ENCODE measurements at places on chromosomes 1 and 21.

DNA sequence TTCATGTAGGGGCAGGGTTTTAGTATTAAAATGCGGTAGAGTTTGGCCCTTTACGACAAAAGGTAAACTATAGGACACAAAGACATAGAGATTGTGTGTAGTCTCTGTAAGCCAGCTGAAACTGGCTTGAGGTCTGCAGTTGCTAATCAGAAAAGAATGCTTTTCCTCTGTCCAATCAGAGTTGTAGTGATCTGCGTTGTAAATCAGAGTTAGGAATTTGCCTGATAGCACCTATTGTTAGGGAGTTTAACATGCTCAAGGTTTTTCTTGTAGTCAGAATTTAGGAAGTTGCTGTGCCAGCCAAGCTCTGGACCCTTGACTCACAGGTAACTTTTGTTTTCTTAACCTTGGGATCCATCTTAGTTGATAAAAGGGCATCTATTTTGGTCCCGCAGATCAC, 61.2 kb upstream of the VTCN1 start:
- peak; percentile 91 for DNase-seq

DNA sequence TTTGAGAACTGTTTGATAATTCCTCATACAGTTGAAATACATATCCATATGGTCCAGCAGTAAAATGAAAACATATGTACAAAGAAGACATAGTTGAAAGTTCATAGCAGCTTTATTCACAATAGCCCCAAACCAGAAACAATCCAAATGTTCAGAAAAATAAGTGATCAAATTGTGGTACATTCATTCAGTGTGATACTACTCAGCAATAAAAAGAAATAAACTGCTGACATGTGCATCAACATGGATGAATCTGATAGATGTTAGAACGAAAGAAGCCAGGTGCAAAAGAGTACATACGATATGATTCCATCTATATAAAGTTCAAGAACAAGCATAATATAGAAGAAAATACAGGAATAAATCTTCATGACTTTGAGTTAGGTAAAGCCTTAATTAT, 77.2 kb downstream of the EVI5 start:
- DNase-seq: no peak

- no peak for DNase-seq
These were observed 61.1 kb downstream of the UCK2 start for GRCh38 chr1:165888552-165888920.

GRCh38 chr1:97433094-97433823, 487.6 kb downstream of the DPYD start:
- no peak for DNase-seq

GRCh38 chr21:29217818-29218291, 80.9 kb upstream of the BACH1 start:
- no peak for DNase-seq

DNA sequence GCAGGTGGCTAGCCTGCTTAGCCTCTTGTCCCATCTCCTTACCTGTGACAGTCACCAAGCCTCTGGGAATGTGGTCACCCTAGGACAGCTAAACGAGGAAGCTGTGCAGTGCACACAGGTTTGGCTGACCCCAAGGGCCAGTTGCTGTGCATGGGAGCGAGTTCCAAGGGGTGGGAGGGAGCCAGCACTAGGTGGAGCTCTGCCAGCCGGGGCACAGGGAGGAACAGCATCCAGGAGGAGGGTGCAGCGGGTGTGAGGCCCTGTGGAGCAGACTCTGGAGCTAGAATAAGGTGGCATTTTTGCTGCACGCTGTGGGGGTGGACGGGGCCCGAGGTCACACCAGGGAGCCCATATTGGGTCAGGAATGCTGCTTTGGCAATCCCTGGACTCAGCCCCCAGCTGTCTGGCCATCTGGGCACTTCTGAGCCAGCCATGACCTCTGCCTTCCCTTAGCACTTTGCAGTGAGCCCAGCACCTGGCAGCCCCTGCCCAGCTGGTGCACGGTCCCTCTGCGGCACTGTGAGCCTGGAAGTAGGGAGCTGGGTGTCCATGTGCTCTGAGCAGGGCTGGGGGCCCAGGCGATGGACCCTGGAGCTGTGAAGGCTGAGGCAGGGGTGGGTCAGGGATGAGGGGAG, 8.7 kb downstream of the PDXK start:
- no peak for DNase-seq

- DNase-seq: peak; percentile 60
These were observed 380.8 kb downstream of the HHIPL2 start for GRCh38 chr1:222167111-222167510.

- DNase-seq: no peak
These were observed 10.1 kb downstream of the YARS1 start for GRCh38 chr1:32806910-32807523.

DNA sequence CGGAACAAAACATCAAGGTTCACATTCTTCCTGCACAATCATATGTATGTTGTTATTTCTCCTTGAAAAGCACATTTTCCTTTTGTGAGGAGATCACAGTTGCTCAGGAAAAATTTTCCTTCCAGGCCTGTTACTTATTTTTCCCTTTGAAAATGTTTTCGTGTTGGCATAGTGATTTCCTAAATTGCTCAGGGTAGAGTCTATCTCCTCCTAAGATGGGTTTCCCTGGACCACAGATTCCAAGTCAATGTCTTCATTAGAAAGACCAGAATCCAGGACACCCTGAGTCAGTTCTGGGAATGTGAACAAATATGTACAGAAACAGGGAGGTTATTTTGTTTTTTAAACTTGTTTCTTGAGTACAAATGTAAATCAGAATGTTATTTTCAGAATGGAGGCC, 94.3 kb upstream of the C1orf105 start:
- DNase-seq: no peak

DNA sequence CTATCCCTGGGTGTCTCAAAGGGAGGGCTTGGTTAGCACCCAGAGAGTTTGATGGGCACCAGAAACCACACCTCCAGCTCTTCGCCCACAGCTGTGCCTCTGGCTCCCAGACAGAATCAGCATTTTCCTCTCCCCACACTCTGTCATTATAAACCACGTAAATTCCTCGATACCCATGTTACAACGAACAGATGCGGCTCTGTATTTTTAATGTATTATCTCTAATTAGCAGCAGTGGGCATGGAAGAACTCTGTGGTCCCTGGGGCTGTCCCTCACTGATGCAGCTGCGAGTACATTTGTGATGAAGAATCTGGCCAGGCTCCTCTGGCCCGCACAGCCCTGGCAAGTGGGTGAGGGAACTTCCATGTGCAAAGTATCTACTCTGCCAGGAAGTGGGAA, 10.8 kb downstream of the HMGB4 start:
- DNase-seq: no peak

- no peak for DNase-seq
These were observed 3.7 kb upstream of the NEK7 start for GRCh38 chr1:198153103-198153502.

DNA sequence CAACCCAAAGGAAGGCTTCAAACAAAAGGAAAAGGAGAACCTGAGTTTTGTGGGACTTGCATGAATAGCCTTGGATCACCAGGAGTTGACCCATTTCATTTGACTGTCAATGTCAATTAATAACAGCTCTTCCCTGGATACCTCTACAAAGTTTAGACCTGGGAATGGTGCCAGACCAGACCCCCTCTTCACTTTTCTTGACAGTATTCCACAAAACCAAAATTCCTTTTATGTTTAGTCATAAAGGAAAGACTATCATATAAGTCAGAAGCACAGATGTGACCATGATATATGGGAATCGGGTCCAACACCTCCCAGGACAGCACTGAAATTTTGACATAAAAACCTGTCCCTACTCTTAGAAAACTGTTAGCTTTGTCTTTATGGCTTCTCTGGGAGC, 191.8 kb downstream of the LYPLAL1 start:
- no peak for DNase-seq

DNA sequence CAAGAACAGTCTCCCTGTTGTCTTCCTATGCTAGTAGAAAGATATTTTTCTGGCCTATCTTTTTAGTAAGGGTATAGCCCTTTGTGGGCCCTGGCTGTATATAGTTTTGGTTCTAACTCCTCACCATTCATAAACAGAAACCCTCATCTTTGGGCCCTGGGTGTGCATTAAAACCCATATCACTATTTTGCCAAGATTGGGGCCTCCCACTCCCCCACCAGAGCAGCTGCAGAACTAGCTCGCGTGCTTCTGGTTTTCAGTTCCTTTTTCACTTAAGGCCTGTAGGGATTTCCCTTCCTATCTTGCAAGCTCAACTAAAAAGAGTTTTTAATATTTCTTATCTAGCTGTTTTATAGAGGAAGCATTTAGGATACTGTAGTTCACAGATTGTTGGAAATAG, 106.4 kb downstream of the RGL1 start:
- DNase-seq: no peak

DNA sequence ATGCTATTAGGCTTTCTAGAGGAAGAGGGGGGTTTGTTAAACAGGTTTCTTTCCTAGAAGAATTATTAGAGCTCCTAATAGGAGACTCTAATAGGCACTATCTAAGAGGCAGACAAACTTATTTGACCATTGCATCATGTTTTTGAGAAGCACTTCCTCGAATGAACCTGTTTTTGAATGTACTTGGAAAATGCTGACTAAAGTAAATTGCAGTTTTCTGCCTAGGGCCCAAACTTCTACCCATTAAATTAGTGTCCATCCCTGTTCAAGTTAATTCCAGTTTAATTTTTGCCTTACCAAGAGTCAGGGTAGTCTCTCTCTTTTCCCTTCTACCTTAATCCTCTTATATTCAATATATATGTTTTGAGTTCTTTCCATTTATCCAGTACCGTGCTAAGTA, 1029.6 kb downstream of the TTLL7 start:
- no peak for DNase-seq

GRCh38 chr1:78437396-78437795, 53.4 kb upstream of the PTGFR start:
- peak; percentile 57 for DNase-seq

- DNase-seq: no peak
These were observed 39.0 kb downstream of the TENT5C start for GRCh38 chr1:117644696-117645311.

DNA sequence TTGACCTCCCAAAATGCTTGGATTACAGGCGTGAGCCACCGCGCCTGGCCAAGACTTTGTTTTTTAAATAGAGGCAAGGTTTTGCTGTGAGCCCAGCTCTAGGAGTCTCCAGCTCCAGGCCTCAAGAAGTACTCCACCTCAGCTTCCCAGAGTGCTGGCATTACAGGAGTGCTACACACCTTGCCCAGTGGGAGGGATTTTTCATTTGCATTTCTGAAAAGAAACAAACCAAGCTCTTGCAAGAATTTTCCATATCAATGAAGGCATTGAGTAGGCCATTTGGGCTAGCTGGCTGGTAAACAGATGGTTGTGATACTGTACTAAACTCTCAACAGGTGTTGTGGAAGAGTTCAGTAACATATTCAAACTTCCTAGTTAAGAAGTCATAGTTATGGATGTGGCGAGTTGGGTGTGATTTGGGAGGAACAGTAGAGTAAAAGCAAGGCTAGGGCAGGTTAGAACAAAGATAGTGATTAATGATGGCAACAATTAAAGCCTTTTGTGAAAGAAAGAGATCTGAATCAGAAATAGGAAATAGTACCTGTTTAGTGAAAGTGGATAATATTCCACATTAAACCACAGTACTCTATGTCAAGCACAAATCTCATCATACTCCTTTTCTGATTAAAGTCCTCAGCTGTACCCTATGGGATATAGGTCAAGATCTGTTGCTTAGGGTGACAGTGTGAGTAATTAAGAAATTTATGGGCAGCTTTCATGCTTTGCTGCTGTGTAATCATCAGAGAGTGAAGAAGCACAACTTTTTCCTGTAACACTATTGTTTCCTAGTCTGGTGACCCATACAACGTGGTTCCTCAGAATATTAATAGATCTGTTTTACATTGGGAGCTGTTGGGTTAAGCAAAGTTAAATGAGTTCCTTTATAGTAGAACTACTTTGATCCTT, 10.7 kb downstream of the AKIRIN1 start:
- DNase-seq: no peak

GRCh38 chr1:17545356-17545755, 5.9 kb downstream of the ARHGEF10L start:
- no peak for DNase-seq

DNA sequence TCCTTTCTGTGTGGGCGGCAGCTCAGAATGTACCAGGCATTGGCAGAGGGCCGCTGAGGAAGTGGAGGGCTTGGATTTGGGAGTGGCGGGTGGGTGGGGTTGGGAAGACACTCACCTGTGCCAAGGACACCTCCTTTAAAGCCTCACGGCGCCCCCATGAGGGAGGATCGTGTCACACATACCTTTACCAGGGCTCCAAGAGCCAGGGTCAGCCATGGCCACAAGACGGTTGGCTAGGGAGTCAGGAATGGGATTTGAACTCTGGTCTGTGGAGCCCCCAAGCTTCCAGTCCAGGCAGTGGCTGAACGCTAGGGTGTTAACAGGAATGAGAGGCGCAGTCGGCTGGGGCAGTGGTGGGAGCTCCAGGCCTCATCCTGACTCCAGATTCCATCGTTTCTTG, 4.6 kb downstream of the NBL1 start:
- peak; percentile 86 for DNase-seq

DNA sequence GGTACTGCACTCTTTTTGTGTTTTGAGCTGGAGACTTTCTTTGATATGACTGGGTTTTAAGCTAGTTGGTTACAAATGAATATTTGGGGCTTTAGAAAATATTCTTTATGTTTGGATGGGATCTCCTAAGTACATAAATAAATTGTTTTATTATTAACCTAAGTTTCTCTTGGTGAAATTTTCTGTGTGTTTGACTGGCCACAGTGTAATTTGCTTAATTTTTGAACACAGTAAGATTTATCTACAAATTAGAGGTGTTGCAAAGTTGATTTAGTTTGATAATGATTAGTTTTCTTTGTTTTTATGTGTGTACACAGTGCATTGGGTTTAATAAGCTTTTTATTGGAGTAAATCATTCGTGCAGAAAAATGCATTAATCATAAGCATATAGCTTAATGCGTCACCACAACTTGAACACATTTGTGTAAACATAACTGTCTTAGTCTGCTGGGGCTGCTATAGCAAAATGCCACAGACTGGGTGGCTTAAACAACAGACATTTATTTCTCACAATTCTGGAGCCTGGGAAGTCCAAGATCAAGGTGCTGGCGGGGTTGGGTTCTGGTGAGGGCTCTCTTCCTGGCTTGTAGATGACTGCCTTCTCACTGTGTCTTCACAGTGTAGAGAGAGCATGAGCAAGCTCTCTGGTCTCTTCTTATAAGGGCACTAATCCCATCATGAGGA, 17.4 kb upstream of the SLC6A9 start:
- no peak for DNase-seq

DNA sequence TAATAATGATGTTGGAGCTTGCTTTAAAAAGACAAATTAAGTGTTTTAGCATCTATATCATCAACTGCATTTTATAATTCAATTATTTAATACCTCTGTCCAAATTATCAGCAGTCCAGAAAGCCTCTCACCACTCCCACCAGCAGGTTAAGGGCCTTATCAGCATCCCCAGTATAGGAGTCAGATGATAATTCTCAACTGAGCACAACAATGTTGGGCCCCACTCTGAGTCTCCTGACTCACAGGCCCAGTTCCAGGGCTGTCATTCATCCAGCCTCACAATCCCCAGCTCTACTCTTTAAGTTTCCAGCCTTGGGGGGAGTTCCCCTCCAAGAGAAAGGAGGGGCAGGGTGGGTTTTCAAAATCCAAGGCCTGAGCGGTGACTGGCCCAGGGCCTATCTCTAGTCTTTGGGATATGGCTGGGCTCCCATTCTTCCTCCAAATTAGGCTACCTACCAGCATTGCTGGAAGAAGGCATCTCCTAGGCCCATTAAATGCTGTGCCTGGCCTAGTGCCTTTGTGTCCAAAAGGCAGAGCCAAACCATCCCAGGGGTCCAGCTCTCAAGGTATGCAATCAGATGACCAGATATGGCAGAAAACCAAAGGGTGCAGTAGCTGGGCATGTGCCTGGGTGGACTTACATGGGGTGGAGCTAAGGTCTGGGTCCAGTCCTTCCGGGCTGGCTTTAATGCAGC, 134.1 kb downstream of the GLUL start:
- no peak for DNase-seq

- no peak for DNase-seq
These were observed 35.8 kb downstream of the ZC3H11B start for GRCh38 chr1:219576931-219577730.
